Fibroblast of villous mesenchyme (primary cell): ENCODE measurements at places on chromosomes 3 and 15. TPM values are rescaled to one million over a fixed set of nuclear protein-coding genes. Genes with fewer than 3 reads are reported as not detected.
A peak's percentile ranks its signal among the peaks of the same experiment; 100 is the strongest.

The GLDN gene
- 0.32 and 0.43 TPM in 2 replicates for total RNA-seq

The PATL2 gene
- 0.86 and 0.97 TPM in 2 replicates for total RNA-seq

The MKRN2OS gene
- not detected in 2 replicates for total RNA-seq

The ROPN1B gene
- 0.43 TPM in 1 of 2 replicates, not detected in the other for total RNA-seq

The GABRA5 gene
- 0.32 and 0.43 TPM in 2 replicates for total RNA-seq

The SUCNR1 gene
- total RNA-seq = 0.32 and 0.43 TPM in 2 replicates

The TIGIT gene
- total RNA-seq = under 0.01 TPM in 1 of 2 replicates, not detected in the other

DNA sequence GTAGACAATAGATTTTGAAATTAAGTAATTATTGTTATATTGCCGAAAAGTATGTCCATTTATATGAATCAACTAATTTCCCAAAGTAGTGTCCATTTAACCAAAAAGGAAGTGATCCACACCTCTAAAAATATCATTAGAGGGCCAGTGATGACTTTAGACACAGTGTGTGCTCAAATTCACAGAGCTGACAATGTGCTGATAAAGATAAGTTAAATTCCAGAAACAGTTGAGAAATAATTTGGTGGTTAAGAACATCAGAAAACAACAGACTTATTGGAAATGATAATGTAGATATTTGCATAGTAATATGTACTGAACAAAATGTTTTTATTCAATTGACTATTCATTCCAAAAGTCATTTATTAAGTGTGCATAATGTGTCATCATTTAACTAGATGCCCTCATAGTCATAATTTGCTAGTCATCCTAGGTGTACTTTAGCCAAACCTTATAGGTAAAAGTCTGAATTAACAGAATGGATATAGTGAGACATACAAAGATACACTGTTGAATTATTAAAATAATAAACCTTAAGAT lies 230.2 kb upstream of the ADAMTS9 start:
- DNase-seq = no peak

DNA sequence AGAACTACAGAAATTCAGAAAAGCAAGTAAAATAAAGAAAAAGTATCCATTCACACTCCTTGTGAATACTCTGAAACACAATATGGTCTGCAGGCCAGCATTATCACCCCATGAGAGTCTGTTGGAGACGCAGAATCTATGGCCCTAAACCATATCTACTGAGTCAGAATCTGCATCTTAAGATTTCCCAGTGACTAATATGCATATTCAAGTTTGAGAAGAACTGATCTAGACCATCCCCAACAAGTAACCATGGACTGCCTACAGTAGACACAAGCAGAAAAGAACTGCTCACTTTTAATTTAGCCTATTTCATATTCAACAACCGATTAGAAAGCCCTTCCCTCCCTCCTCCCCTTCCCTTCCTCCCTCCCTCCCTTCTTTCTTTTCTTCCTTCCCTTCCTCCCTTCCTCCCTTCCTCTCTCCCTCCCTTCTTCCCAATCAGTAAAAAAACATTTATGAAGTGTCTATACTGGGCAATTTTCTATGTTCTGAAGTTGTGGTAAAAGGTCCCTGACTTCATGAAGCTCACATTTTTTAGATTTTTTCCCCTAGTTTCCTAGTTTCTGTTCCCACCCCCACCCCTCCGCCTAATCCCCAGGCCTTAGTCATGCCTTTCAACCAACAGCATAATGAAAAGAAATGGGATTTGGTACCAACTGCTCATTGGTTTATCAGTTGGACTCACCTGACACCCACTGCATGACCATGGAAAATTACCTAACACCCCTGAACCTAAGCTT lies 125.2 kb downstream of the CNTN3 start:
- DNase-seq = no peak

- no peak for DNase-seq
Observed at GRCh38 chr3:46435081-46435726, 28.1 kb downstream of the CCRL2 start.

DNA sequence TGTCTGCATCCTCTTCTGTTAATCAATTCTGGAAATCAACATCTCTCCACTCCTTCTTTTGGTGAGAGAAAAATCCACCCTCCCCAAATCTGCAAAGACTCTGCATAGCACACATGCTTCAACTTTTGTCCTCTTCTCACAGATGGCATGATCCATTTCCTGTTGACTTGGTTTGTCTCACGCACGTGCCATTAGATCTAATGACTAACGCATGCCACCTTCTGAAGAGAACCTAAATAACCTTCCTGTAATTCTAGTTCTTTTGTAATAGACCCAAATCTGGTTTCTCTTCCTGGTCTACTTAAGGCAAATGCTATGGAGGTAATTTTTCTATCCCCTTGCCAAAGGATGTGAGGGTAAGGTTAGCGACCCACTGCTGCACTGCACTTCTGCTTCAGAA lies 51.0 kb upstream of the ATOSA start:
- DNase-seq = peak; percentile 33

GRCh38 chr3:54760201-54760600 lies 167.7 kb downstream of the LRTM1 start:
- no peak for DNase-seq

DNA sequence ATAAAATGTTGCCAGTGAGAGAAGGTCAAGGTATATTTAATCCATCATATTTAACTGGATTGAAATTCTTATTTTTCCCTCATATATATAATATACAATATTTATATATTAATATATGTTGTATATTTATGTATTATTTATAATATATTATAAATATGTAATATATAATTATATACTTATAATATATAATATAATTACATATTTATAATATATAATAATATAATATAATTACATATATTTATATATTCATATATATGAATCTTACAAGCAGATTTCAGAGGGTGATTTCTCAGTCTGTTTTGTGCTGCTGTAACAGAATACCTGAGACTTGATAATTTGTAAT lies 52.7 kb upstream of the TLE3 start:
- DNase-seq = no peak

GRCh38 chr15:57544848-57545480 lies 46.7 kb upstream of the MYZAP start:
- no peak for DNase-seq

GRCh38 chr3:144242747-144243146 lies 271.1 kb downstream of the DIPK2A start:
- DNase-seq = no peak

DNA sequence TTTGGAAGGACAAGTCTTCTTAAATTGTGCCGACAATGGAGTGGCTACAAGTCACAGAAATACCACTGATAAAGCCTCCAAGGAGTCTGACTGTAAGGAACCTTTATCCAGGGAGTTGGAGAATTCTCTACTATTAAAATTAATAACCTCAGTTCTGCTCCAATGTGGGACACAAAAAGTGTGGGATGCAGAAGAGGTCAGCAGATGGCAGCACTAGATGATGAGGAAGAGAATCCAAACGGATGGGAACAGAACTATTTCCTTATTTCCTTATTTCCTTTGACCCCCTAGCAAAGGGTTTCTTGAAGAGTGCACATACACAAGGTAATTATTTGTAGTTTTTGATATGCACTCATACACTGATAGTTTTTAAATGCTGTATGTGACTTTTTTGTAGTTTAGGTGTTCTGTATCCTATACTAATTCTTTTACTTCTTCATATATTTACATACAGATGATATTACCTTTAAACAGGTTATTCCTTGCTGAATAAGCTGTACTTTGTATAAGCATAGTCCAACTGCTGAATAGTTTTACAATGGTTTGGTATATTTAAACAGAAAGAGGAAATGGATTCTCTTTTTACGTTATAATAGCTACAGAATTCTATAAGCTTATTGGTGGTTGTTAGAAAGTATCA lies 25.6 kb upstream of the NLGN1 start:
- DNase-seq = peak; percentile 25

DNA sequence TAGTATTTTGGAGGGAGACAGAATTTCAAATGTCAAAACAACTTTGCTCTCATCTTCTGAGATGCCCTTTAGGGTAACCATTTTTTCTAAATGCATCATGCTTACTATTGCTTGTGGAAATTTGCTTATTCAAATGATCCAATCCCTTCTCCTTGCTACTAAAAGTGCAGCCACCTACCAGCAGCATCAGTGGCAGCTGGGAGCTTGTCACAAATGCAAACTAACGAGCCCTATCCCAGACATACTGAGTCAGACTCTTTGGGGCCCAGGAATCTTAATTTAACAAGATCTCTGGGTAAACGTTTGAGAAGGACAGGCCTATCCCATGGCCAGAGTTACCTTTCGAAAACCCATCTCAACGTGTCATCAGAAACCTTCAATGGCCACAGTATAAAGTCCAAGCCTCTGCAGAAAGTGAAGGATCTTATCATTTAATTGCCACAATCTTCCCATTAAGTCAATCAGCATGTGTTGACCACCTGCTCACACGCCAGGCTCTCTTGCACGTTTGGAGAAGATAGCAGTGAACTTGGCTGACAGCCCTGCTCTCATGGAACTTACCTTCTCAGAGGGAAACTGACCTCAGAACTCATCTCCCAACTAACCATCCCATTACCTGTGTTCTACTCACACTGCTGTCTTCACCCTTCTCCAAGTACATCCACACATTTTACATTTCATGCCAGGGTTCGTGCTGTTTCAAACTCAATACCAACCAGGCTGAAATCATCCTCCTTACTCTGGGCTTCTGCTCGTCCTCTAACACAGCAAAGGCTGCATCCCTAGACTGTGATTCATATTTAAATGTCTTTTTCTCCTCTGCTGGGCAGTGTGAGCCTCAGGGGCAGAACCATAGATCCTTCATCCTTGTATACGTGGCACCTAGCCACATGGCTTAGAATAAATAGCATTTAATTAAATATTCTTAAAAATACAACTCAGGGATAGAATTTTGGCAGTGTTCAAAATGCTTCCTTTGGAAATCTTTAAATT lies 24.8 kb upstream of the VGLL4 start:
- no peak for DNase-seq

DNA sequence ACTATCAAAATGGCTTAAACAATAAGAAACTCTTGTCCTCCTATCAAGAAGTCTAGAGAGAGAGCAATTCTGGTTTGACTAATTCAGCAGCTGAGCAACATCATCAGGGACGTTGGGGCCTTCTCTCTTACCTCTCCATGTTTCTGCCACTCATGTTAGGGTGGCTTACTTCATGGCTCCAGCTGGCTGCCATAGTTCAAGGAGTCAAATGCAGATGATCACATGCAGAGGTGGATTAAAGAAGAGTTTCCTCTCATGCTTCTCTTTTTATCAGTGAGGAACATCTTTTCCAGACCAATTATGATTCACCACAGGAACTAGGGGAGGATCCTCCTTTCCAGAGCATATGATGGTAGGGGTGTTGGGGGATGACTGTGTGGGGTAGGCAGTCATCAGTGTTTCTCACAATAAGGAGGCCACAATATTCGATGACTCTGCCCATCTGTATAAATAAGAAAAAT lies 45.5 kb downstream of the NEK11 start:
- peak; percentile 36 for DNase-seq

DNA sequence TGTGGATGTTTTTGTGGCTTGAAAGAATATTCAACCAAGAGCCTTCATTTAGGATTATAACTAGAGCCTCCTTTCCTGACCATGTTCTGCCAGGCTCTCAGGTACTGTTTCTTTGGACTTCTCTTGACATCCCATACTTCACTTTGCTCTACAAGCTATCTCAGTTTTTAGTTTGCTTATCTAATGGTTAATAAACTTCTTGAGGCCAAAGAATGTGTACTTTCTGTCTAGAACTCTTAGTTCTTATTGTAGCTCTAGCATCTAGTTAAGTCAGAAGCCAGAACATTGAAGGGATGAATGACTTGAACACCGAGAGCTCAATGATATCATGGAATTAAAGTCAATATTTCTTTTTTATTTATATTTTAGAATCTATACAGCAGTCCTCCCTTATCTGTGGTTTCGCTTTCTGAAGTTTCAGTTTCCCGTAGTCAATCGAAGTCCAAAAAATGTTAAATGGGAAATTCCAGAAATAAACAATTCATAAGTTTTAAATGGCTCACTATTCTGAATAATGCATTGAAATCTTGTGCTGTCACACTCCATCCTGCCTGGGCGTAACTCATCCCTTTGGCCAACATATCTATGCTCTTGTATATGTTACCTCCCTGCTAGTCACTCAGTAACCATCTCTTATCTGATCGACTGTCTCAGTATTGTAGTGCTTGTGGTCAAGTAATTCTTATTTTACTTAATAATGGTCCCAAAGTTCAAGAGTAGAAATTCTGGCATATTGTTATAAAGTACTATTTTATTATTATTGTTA lies 368.6 kb upstream of the RBMS3 start:
- DNase-seq = peak; percentile 32
